Activated naive CD4-positive, alpha-beta T cell (primary cell): ENCODE measurements at places on chromosomes 2 and 18.

GRCh38 chr2:98912957-98913915, 22.8 kb downstream of the CRACDL start:
- DNase-seq = no peak

DNA sequence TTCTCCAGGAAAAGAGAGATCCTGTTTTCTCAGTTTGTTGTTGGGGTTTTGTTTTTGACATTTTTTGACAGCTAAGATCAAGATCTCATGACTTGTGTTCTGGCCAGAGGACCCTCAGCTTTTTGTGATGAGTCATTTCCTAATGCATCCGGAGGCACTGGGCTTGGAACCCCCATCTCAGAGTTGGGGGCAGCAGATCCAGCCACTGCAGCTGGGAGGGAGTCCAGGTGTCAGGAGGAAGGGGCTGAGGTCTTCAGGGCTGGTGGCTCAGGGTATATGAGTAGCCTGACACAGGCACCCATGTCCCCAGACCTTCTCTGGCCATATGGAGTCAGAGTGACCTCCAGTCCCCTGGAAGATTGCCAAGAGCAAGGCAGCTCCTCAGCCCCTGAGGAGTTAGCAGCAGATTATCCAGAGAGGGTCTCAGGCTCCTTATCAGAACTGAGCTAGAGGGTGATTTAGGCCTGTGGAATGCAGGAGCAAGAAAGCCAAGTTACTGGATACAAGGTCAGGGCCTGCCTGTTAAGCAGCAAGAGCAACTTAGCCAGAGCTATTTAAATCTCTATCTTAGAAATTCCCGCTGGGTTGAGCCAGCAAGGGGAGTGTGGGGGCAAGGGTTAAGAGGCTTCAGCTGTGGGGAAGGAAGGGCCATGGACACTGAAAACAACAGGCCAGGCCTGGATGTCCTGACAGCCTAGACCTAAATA, 62.4 kb downstream of the TANC1 start:
- DNase-seq = no peak

GRCh38 chr2:74149570-74150319, 2.0 kb upstream of the BOLA3 start:
- DNase-seq = no peak

DNA sequence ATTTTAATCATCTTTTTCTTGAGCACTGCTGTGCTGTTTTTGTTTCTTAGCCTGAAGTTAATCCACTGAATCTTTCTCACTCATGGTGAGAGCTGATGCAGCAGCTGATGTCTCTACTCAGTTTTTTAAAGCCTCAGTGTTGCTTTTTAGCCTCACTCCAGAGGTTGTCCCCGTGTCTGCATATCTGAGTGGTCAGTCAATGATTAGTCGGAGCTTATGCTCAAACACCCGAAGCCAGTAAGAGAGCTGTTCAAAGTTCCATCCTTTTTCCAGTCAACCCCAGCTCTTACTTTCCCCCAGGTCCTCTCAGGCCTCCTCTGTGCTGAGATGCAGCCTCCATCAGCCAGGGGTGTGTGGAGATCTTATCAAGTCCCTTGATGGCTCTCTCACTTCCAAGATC, 81.1 kb downstream of the MBOAT2 start:
- no peak for DNase-seq
